Skeletal muscle cell (primary cell): ENCODE measurements at places on chromosomes 5 and 9.

GRCh38 chr5:96595300-96596090 is 66.7 kb upstream of the CAST start:
- DNase-seq, result no peak

- DNase-seq, result no peak
Measured at GRCh38 chr9:114850871-114851270, 45.0 kb upstream of the TNFSF15 start.

DNA sequence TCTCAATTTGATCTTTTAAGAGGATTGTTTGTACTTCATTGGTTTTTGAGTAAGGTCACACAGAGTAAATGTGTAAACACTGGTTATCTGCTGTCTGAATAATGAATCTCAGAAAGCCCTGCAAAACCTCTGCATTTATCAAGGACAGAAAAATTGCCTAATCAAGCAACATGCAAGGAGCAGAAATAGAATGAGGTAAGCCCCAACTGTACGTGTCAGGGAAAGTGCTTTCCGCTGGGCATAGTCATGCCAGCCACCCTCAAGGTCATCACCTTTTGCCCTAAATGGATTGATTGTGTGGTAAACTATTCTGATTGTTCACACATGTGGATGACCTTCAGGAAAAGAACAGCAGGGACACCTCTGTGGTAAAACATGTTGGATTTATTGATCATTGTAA is 376.9 kb upstream of the KCNN2 start:
- no peak for DNase-seq

GRCh38 chr5:100542086-100542485 is 6.9 kb downstream of the FAM174A start:
- DNase-seq, result no peak

DNA sequence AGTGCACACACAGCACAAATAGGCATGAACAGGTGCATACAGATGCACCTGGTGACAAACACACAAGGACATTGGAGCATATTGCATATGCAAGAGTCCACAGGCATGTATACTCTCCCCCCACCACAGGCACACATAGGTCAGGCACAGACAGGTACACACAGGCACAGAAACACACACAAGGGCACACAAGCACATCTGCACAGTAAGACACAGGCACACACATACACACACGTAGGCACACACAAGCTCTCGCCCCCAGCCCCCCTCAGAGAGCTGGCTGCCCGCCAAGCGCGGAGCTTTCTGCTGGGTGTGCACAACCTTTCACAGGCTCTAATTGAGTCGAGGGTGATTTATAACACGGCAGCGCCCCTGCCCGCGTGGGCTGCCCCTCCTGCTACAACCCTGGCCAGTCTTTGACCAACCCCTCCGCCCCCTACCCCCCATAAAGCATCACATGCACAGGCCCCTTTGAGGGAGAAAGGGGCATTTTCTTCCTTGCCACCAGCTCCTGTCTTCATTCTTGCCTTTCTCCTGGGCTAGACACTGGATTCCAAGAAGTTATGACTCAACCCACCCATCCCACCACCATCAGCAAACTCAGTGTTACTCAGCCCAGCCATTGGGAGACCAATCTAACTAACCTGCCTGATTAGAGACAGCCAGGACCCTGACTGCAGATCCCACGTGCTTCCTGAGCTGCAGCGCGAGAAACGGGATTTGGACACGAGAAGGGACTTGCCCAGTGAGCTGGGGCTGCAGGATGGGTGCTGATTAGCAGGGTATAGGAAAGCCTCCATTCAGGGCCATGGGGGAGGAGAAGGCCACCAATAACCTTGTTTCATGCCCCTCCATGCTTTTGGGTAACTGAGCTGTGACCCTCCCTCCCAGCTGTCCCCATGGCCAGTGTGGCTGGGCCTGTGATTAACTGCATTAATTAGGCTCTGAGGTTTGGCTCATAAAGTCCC is 42.8 kb upstream of the PSD2 start:
- no peak for DNase-seq

DNA sequence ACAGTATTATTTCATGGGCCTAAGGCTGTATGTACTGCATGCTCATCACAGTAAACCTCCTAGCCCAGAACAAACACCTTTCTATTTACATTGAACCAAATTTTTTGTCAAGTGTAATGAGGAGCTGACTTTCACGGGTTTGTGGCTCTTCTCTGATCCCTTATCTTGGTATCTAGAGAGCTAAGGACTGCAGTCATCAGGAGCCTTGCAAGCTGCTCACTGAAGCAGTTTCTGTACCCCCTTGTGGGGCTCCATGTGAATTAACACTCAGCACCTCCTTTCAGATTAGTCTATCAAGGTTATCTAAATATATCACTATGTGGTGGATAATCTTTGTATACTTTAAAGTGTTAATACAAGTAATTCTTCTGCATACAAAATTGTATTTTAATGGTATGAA is 108.2 kb downstream of the AUH start:
- no peak for DNase-seq

GRCh38 chr5:140883373-140883772 is 1.4 kb downstream of the PCDHA13 start:
- no peak for DNase-seq

- no peak for DNase-seq
Measured at GRCh38 chr5:10377081-10377480, 23.6 kb downstream of the MARCHF6 start.

DNA sequence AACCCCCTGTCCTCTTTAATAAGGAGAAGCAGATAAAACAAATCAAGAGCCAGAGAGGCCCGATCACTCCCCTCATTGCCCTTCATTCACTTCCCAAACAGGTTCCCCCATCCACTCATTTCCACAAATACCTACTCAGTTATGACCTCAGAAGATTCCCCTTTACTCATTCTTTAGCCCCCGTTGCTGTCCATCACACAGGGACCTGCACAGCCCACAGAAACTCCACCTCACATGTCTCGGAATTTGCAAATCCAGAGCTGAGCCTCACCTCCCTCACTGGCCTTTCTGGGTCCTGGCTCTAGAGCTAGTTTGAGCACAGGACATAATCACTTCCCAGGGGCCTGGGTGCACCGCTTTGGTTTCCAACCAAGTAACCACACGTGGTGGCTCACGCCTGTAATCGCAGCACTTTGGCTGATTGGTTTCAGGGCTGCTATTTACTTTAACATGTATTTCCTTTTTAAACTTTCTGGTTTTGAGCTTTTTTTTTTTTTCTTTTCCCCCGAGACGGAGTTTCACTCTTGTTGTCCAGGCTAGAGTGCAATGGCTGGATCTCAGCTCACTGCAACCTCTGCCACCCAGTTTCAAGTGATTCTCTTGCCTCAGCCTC is 17.8 kb downstream of the ATP6V0E1 start:
- DNase-seq, result no peak

DNA sequence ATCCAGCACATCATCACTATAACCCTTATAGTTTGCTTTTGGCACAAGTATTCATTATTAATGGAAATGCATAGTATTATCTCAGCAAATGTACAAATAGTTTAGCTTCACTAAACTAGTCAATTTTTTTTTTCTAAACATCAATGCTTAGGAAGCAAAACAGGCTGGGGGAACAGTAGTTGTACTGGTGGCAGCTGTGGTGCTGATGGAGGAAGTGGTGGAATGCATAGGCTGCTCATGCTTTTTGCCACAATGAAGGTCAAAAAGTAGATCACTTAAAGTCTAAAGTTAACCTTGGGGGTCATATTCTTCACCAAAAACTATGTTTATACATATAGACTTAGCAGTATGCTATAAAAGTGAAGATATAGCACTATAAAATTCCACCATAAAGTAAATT is 36.3 kb upstream of the CDKN2B start:
- no peak for DNase-seq

- no peak for DNase-seq
Measured at GRCh38 chr9:113386571-113387393, 10.0 kb upstream of the HDHD3 start.

- DNase-seq, result no peak
Measured at GRCh38 chr5:134114886-134115805, 665 bp downstream of the TCF7 start.

DNA sequence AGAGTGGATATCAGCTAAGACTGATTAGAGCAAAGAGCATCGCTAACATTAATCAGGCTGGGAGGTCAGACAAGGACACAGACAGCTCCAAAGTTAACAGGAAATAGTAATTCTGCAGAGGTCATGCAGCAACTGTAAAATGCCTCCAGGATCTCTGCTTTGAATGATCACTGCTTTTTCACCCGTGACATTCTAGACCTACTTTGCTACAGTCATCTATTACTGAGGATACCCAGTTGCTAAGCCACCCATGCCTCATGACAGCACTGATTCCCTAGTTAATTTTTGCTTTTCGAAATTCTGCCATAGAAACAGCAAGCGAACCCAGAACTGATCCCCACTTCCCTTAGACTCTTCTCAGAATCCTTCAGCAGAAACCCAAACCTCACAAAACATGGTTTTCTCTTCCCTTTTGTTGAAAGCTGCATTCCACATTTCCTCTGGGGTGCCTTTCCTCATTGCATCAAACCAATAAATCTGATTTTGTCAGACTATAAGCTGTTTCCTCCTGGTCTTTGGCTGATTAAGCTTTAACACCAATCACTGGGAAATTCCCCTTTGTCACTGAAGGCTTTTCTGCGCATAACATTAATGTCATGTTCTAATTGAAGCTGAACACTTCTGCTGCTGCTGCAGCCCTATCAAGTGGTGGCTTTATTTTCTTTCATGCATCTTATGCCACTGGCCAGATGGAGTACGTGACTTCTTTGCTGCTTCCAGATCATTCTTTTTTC is 201.1 kb upstream of the CHD1 start:
- DNase-seq, result no peak

DNA sequence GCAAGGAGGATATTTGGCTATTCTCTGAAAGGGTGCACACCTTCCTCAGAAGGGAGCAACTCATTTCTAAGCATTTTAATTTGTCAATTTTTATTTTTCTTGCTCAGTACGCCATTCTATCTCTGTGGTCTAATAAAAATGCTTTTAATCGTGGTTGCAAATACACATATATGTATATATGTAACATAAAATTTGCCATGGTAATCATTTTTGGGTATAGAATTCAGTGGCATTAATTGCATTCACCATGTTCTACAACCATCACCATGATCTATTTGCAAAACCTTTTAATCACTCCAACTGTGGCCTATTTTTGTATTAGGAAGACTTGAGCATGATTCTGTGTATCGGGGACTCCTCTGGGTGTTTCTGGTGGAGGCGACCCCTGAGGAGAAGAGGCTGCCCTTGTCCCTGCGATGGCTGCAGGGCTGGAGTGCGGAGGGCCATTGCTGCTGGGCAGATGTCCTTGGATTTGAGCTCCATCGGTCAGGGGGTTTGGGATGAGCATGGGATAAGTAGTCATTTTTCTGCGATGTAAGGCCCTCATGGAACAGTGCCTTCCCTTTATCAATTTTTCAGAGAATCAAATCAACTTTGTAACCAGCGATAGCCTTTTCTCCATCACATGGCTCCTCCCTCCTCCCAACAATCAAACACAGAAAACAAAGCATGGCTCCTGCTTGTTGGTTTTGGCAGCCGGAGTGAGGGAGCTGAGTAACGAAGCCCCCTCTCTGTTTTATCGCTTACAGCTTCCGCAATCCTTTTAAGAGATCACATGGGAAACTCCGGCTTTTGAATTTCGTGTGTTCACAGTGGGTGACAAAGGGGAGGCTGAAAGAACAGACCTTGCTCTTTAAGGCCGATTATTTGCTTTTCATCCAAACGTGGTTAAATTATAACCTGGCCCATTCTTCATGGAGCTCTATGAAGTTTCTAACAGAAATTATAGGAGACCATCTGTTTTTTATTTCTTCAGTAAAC is 187.3 kb downstream of the TENT4A start:
- DNase-seq, result no peak

GRCh38 chr5:3195994-3196393 is 399.6 kb upstream of the IRX1 start:
- no peak for DNase-seq

DNA sequence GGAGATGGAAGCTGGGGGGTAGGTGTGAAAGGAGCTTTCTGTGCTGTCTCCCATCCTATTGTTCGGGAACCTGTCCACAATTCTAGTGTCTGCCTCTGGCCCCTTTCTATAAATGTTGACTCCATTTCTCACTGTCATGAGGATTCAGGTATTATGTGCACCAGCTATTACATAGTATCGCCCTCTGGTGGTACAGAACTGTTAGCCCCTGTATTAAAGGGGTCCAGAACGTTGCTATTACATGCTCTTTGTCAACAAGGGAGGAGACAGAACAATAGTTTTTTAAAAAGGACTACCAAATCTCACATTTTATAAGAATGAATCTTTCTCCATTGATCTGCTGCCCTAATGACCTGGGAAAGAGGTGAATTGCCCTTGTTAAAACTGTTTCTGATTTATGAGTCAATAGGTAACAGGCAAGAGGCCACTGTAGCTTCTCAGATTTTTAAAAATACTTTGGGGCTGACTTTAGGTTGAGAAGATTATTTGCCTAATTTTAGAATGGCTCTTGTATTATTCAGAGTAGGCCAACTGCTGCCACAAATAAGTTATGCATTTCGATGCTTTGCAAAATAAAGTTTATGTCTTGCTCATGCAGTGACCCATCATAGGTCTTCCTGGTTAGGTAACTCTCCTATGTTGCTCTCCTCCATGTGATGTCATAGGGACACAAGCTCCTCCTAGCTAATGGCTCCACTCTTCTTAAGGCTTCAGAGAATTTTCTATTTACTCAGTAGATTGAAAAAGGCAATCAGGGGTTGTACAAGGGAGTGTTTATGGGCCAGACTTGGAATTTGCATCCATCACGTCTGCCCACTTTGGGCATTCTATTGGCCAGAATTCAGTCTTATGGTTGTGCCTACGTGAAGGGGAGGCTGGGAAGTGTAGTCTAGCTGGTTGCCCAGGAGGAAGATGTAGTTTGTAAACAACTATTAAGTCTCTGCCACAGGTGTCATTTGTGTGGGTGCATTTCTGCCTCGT is 20.8 kb downstream of the DCANP1 start:
- DNase-seq, result no peak
